Chondrocyte (in vitro differentiated cells): ENCODE measurements at places on chromosomes 5 and 9. TPM values are rescaled to one million over a fixed set of nuclear protein-coding genes. Genes with fewer than 3 reads are reported as not detected.

The PTGES gene
- total RNA-seq: 0.95 to 3.3 TPM (median 1.3 TPM) in 3 replicates

The GPR151 gene
- not detected in 3 replicates for total RNA-seq

The TSTD2 gene
- 18.8 to 21.9 TPM (median 19.6 TPM) in 3 replicates for total RNA-seq

The SPINK4 gene
- not detected in 3 replicates for total RNA-seq

The ANKRD18B gene
- total RNA-seq: 1.4 to 2.3 TPM (median 2.2 TPM) in 3 replicates

The N4BP3 gene
- 0.27 to 0.44 TPM (median 0.32 TPM) in 3 replicates for total RNA-seq

The ANXA6 gene
- 333 to 456 TPM (median 450 TPM) in 3 replicates for total RNA-seq

The ECM2 gene
- 31.7 to 39.6 TPM (median 34.2 TPM) in 3 replicates for total RNA-seq

The VDAC1 gene
- 138 to 173 TPM (median 143 TPM) in 3 replicates for total RNA-seq

The FOXD4L5 gene
- 0.10 to 0.51 TPM (median 0.18 TPM) in 3 replicates for total RNA-seq
